HCT116 (cell line): ENCODE measurements at places on chromosomes 1 and 21.
A peak's percentile ranks its signal among the peaks of the same experiment; 100 is the strongest.

DNA sequence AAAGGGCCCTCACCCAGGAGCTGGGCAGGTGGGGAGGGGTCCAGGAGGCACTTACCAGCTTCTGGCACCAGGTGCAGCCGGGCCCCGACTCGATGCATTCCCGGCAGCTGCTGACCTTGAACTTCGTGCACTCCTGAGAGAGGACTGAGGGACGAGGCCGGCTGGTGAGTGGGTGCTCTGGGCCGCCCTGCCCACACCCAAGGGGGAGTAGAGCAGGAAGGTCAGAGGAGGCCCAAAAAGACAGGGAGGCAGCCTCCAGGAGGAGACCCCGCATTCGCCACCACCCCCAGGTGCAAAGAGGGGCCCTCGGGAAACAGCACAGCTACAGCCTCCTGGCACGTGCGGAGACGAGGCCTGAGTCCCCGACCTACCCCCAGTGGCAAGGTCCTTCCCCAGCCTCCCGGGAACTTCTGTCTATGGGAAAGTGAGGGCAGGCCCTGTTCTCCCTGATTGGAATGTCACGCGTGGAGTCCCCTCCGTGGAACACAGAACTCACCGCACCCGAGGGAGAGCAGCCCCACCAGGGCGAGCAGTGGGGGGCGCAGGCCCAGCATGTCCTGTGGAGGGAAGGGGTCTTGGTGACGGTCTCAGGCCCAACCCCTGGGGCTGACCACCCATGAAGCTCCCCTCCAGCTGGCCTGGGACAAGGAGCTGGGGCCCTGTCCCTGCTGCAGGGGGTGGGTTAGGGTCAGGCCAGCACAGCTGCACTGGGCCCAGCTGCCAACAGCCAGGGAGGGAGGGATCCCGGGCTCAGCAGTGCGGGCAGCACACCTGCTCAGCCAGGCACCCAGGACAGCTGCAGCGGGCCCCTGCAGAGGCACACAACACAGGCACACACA lies 10.3 kb downstream of the ITGB2 start:
- DNase-seq, result no peak

- DNase-seq, result no peak
Observed at GRCh38 chr1:210170220-210170619, 62.4 kb upstream of the SERTAD4 start.

DNA sequence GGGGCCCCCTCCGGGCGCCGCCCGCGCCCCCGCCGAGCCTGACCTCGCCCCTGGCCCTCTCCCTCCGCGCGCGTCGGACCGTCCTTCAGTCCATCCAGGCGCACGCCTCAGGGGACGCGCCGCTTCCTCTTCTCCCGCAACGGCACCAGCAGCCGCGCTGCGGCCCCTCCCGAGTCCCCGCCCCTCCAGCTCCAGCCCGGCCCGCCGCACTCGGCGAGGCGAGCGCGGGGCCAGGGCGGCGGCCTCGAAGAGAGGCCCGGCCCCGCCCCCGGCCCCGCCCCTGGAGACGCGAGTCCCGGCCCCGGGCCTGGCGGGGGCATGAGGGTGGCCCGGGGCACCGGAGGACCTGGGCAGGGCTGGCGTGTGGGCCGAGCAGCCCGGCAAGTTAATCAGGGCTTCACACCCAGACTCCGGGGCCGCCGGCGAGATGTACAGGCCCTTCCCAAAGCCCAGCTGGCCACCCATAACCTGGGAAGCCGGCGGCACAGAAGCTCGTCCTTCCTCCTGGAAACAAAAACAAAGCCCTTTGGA lies at the start of gene IGSF3:
Gene IGSF3 (minus strand): TSS at position 159 of the 531 bp plus-strand sequence. CDS start 1,407 bp downstream, outside the sequence.
- no peak for DNase-seq

GRCh38 chr1:33972676-33973395 lies 109.0 kb downstream of the HMGB4 start:
- DNase-seq, result no peak

GRCh38 chr1:145886390-145886789 lies 724 bp upstream of the ANKRD35 start:
- DNase-seq, result no peak

DNA sequence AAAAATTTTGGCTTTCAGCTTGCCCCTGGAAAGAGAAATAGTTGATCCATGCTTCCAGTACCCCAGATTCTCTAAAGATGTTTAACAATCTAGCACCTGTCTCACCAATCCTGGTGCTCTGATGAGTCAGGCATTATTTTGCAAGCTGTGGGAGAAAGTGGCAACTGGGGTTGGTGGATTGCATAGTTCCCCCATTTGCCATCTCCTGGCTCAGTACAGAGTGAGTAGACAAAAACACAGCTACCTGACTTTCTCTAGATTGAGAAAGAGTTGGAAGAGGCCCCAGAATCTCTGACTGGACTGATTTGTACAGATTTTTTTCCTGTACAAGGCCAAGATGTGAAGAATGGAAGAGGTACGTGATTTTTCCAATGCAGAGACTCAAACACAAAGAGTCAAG lies 75.1 kb upstream of the NEGR1 start:
- DNase-seq, result no peak

GRCh38 chr1:8361198-8361849 lies 43.4 kb downstream of the SLC45A1 start:
- DNase-seq, result no peak

DNA sequence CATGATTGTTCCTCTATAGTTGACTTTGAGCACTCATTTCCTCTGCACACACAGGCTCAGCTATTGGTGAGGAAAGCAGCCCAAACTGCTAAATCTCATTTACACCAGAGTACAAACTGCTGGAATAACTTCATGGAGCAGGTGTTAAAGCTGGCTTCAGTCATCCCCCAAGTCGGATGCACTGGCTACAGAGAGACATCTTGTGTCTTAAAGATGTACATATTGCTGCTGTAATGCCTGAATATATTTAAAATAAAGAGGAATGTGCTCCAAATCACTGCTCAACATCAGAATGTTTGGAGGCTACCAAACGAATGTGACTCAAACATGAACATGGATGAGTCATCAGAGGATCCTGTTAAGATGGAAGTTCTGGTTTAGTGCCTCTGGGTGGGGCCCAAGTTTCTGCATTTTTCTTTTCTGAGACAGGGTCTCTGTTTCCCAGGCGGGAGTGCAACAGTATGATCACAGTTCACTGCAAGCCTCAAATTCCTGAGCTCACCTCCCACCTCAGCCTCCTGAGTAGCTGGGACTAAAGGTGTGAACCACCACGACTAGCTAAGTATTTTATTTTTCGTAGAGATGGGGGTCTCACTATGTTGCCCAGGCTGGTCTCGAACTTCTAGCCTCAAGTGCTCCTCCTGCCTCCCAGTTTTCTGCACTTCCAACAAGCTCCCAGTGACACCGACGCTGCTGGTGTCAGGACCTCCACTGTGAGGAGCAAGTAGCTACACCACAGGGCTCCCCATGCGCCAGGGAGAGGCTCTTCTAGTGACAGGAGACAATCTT lies 79.0 kb upstream of the KRTAP19-8 start:
- peak; percentile 50 for DNase-seq

GRCh38 chr1:81974883-81975555 lies 174.3 kb downstream of the ADGRL2 start:
- DNase-seq, result no peak

DNA sequence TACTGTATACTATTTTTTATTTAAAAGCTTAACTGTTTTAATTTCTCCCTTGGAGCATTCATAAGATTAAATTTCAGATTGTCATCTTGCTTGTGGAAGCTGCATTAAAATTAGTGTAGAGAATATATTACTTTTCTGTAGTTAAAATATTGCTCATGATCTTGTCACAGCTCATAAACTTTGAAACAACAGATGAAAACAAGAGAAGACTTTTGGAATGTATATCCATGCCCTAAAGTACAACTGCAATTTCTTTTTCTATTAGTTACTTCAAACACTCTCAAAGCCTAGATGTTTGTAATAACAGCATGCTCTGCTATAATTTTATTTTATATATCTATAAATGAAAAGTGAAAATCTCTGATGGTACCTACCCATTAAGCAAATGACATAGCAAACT lies 155.9 kb downstream of the COL11A1 start:
- no peak for DNase-seq

DNA sequence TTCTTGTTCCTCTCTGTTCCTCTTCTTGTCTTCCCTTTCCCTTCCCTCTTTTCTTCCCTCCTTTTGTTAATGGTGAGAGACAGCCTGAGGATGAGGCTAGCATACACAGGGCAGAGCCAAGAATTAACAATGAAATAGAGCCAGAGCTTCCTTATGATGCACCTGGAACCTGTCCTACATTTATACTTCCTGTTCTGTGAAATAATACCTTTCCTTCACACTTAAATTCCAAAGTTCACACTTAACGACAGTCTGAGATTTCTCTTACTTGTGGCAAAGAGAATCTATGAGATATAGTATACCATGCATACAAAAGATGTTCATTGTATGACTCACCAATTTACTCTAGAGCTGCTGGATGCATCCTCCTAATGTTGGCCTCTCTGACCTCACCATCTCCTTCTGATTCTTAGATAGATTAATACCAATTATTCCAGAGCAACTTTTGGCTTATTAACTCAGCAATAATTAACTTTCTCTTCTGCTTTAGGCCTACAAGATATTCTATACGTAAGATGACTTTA lies 30.8 kb upstream of the TSNAX start:
- DNase-seq, result no peak

GRCh38 chr1:233261695-233262094 lies 33.8 kb downstream of the PCNX2 start:
- no peak for DNase-seq

- no peak for DNase-seq
Observed at GRCh38 chr1:208173749-208174148, 70.4 kb downstream of the PLXNA2 start.

DNA sequence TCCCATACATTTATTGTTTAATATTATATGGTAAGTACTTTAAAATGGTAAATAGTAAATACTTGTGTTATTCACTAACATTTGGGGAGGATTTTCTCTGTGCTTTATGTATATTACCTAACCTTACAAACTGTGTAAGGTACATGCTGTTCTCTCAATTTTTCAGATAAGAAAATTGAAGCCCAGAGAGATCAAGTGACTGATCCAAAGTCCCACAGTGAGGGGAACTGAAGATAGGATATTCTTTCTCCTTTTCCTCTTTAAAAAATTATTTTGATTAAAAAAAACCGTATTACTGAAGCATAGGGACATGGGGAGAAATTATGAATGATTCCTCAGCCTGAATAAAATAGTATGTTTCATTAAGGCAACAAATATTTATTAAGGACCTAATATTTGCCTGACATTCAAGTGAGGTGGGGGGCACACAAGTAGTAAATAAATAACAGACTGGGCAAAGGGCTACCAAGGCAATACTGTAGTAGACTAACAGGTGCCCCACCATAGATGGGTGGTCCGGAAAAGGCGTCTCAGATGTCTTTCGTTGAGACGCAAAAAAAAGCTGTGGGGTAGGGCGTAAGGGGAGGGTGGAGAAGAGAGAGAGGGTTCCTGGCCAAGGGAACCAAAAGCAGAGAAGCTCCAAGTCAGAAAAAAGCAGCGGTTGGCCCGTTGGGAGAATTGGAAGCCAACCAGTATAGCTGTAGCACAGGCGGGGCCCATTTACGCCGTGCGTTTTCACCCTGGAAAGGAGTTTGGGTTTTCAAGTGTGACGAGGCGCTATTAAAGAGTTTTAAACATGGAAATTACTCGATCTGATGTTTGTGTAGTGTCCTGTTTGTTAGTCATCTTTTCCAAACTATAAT lies 944 bp upstream of the AGO3 start:
- DNase-seq, result peak; percentile 26

DNA sequence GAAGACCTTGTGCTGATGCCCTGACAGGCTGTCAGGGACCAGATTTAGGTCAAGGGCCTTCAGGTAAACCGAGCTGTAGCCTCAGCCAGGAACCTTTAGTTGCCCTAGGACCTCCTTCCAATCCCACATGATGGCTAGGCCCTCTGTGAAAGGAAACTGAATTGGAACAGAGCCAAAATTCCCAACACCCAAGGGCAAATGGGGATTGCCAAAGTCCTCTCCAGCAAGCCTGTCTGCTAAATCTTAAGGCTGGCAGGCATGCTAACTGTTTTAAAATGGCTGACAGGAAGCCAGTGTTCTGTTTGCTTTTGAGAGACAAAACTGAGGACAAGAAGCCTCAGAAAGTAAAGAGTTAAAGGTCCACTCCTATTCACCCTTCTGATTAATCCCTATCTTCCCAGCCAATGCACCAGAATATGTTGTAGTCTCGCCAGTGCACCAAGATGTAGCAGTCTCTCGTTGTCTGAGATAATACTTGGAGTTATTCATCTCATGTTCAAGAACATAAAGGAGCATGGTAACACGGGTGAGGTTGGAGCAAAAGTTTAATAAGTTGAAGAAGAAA lies 35.1 kb downstream of the MSTO1 start:
- no peak for DNase-seq
